ENCODE measurements at places on chromosomes 12 and 14.
A peak's percentile ranks its signal among the peaks of the same experiment; 100 is the strongest.

GRCh38 chr12:49864798-49865090, 21.8 kb upstream of the BCDIN3D start:
- DNase-seq, result no peak

DNA sequence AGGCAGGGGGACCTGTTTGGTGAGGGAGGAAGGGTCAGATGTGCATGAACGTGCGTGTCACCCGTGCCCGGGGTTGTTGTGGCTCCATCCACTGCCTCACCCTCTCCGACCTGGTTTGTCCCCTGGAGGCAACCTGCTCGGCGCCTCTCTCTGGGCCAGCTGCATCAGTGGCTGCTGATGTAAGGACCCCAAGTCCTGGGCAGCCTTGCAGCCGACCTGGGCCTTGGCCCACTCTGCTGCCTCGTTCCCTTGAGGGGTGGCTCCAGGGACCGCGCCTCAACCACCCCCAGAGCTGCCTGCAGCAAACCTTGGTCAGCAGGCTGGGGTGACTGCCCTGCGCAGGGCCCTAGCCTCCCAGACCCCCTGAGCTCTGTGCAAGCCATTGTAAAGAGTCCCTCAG, 351.7 kb downstream of the TMEM121 start:
- no peak for DNase-seq

DNA sequence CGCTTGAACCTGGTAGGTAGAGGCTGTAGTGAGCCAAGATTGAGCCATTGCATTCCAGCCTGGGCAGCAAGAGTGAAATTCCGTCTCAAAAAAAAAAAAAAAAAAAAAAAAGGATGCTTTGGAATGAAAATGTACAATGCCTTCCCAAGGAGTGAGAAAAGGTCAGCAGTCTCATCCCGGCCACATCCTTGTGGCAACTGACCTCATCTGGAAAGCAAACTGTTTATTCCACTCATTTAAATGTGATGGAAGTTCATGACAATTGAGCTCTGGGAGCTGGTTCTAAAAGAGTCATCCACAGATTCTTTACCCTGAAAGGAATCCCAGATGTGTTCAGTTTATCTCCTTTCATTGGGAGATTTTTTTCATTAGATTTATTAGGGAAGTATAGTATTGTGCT, 19.4 kb upstream of the LIMA1 start:
- DNase-seq, result peak; percentile 73

GRCh38 chr14:68041876-68042354, 222.3 kb downstream of the RAD51B start:
- no peak for DNase-seq

GRCh38 chr14:50320283-50320682, 8.2 kb downstream of the DMAC2L start:
- DNase-seq, result peak; percentile 64
